ENCODE measurements at places on chromosomes 5 and 9.

GRCh38 chr5:62256161-62257019 lies 49.6 kb upstream of the KIF2A start:
- no peak for DNase-seq

DNA sequence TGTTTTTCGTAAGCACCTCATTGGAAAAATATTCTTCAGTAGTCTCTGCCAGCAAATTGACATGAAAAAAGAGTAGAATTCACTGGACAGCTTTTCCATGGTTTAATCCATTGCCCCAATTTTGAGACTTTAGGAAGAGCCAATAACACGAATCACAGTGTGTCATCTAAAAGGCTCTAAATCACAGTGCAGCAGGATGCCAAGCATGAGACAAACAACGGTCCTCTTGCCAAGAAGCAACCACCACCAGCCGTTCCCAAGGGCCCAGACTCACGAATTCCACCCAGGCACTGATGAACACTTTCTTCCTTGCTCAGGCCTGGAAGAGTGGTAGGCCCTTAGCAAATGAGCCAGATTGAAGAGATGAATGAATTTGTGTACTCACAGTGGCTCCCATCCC lies 18.3 kb upstream of the IRX4 start:
- no peak for DNase-seq

DNA sequence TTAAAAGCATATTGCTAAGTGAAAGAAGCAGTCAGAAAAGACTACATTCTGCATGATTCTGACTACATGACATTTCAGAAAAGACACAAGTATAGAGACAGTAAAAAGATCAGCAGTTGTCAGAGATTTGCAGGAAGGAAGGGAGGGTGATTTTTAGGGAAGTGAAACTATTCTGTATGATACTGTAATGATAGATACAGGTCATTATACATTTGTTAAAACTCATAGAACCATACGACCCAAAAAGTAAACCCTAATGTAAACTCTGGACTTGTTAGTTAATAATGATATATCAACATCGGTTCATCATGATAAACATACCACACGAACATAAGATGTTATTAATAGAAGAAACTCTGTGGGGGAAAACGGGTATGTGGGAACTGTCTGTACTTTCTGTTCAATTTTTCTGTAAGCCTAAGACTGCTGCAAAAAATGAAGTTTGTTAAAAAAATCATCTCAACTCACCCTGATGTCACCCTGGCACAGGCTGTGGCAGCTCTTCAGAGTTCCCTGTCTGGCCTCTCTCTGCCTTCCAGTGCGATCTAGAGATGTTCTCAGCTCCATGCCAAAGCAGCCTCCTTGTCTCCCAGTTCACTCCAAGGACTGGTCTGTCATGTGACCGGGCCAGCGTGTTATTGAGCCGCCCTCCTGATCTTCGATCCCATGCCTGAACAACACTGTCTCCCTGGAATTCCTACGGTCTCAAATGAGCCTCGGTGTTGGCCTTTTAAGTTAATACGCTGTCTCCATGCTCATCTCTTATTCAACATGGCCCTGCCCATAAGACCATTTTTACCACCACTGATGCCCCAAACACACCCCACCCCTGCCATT lies 35.4 kb downstream of the PRLR start:
- DNase-seq, result no peak

GRCh38 chr5:138469540-138470321 lies 4.5 kb downstream of the EGR1 start:
- DNase-seq, result no peak

DNA sequence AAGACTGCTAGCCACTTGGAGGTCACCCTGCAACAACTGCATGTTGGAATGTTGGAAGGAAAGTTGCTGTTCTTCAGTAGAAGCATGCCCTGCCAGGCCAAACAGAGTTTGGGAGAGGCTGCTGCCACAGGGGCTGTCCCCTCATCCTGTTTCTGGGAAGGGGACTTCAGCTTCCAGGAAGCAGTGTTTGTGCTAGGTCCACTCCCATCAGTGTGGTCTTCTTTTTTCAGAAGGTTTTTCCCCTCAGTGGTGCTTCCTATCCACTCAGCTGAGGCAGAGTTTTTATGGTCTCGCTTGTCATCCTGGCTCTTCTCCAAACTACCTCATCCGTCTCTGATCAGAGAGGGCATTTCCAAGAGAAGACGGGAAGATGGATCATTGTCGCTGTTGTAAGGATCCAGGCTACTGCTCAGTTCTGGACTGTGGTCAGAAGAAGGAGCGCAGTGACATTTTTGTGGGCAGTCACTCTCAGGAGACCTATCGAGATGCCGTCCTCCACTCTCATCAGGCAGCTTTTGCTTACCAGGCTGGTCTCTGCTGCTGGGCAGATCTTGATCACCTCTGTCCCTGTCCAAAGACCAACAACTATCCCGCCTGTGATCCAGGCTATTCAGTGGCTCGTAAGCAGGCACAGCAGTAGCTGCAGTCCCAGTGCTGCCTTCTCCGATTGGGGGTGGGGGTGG lies 97.8 kb upstream of the C5orf63 start:
- DNase-seq, result no peak

DNA sequence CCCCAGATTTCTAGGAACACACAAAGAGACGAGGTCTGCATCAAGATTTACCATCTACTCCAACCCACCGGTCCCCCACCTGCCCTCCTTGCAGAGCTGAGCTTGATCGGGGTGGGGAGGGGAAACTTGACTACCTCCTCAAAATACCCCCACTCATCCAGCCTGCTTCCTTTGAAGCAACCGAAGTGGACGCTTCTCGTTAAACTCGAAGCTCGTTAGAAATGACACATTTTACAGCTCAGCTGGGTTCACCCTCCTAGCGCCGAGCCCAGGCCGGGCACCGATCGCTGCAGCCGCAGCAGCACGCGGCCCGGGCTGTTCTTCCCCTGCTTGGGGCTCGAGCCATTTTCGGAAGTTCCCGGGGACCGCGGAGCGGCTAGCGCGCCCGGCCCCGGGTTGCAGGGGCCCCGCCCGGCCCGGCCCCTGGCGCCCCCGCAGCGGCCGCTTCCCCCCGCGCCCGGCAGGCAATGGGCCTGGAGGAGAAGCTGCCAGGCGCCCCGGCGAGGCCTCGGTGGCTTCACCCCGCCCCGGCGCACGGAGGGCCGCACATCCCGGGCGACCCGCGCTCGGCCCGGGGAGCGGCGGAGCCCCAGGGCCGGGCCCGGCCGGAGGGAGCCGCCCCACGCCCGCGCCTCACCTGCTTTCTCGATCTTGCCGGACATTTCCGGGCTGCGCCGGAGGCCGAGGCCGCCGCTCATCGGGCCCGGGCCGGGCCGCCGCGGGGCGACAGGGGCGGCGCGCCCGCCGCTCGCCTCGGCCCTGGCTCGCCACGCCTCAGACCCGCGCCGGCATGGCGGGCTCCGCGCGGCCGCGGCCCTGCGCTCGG lies 530 bp downstream of the RAPGEF1 start:
- no peak for DNase-seq

DNA sequence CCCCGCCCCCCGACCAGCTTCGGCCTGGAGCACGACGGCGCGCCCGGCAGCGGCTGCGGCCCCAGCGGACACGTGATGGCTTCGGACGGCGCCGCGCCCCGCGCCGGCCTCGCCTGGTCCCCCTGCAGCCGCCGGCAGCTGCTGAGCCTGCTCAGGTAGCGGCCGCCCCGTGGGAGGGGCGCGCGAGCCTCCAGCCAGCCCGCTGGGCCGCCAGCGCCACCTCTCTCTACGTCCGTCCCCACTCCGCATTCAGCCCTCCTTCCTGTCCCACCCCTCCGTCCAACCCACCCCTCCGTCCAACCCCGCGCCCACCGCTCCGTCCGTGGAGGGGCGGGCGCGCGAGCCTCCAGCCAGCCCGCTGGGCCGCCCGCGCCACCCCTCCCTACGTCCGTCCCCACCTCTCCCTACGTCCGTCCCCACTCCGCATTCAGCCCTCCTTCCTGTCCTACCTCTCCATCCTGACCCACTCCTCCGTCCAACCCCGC lies 6.5 kb downstream of the ADAMTS13 start:
- no peak for DNase-seq

All from NCI-H2029 (cell line).